CD4-positive, CD25-positive, alpha-beta regulatory T cell (primary cell): ENCODE measurements at places on chromosomes 16 and 17. TPM values are rescaled to one million over a fixed set of nuclear protein-coding genes. Genes with fewer than 3 reads are reported as not detected.

The BEAN1 gene
- total RNA-seq = not detected

The TNFRSF17 gene
- not detected for total RNA-seq

The CYBA gene
- total RNA-seq = 351 TPM

The EVPLL gene
- total RNA-seq = not detected

The OR2C1 gene
- total RNA-seq = not detected

The CCR7 gene
- total RNA-seq = 192 TPM

The TPPP3 gene
- total RNA-seq = not detected

DNA sequence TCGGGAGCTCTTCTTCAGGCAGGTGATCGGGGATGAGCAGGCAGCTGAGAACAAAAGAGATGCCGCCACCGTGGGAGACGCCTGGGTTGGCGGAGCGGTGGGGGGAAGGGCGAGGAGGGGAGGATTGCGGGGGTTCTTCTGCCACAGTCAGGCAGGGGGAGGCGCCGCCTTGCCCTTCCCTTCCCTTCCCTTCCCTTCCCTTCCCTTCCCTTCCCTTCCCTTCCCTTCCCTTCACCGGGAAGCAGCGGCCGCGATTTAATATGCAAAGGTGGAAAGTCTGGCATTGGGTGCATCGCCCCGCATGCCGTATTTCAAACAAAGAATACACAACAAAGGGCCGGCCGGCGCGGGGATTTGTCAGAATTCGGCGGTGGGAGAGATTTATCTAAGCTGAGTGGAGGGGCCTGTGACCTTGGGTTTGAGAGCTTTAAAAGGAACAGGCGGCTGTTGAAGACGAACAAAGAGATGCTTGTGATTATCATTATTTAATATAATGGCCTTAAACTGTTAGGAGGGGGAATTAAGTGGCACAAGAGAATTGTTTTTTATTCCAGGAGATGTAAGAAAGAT, 262.3 kb upstream of the TNRC6C start:
- peaks cover 3% of the 10 kb centered on the region for H3K27me3 ChIP-seq
- no peak for DNase-seq
- no peak overlapping the region for H3K4me3 ChIP-seq

DNA sequence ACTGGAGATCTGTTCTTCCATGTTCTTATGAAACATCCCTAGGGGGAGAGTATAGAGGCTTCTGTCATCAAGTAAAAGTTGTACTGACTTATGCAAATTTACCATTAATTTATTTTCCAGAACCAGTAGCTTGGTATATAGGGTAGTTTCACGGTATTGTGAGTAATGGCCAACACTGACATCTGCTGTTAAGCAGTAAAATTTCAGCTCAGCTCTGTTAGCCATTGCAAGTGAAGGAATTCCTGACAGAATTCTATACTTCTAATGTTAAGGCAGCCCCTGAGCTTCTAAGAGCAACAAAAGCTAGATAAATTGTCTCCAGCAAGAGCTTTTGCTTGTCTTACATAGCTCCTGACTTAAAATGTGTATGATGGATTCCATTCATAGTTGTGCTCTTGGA, 613.5 kb upstream of the C16orf82 start:
- H3K4me1 ChIP-seq = no peaks in the 10 kb centered on the region
- H3K4me3 ChIP-seq = no peak overlapping the region
- DNase-seq = no peak
- H3K27me3 ChIP-seq = no peaks in the 10 kb centered on the region

DNA sequence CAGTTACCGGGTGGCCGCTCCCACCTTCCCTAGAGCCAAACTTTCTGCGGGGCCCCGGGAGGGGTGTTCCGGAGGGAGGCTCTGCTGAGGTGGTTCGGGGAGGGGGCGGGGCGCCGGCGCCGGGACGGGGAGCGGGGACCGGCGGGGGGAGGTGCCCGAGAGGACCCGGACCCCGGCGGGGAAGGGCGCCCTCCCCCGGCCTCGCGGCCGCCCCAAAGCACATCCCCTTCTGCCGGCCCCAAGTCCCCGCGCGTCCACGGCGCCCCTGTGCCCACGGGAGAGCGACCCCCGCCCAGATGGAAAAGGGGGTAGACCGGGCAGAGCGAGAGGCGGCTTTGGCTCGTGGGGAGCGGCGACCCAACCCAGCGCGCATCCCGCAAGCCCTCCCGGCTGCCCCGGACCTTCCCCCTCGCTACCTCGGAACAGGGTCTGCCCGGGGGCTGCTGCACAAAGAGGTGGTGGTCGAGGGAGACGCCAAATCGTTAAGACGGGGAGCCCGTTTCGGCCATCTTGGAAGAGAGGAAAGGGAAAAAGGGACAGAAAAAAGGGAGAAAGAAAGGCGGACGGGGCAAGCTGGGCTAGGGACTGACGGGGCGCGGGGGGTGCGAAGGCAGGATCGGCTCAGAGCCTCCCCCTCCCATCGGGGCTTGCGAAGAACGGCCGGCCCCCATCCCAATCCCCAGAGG, 530 bp downstream of the PCGF2 start:
- peaks cover 49% of the 10 kb centered on the region for H3K4me1 ChIP-seq
- no peak overlapping the region for H3K4me3 ChIP-seq
- DNase-seq = no peak
- H3K27ac ChIP-seq = no peak overlapping the region
- peaks cover 20% of the 10 kb centered on the region for H3K27me3 ChIP-seq

DNA sequence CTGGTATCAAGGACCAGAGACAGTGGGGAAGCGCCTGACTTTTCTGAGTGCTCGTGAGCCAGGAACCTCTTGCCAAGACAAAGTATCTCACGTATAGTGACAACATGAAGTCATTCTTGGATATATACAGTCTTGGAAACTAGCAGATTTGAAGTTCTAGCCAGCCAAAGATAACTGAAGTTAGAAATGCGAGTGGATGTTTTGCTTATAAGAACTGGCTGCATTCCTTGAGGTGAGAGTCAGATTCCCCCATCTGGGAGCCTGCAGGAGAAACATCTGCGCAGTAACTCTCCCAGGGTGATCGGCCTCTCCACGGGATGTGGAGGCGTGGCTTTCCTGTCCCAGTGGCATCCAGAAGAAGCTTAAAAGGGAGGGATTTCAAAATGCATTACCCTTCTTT, 89.8 kb downstream of the SHISA6 start:
- no peaks in the 10 kb centered on the region for H3K27me3 ChIP-seq
- H3K4me1 ChIP-seq = no peaks in the 10 kb centered on the region
- H3K4me3 ChIP-seq = no peak overlapping the region
- no peaks in the 10 kb centered on the region for H3K36me3 ChIP-seq
- no peak overlapping the region for H3K27ac ChIP-seq

GRCh38 chr16:76441391-76441790, 164.2 kb downstream of the CNTNAP4 start:
- H3K27ac ChIP-seq = no peak overlapping the region
- H3K4me1 ChIP-seq = no peaks in the 10 kb centered on the region
- H3K4me3 ChIP-seq = no peak overlapping the region
- no peak for DNase-seq
- no peaks in the 10 kb centered on the region for H3K27me3 ChIP-seq

GRCh38 chr16:85136702-85137322, 24.5 kb upstream of the CIBAR2 start:
- H3K4me3 ChIP-seq = no peak overlapping the region
- H3K27ac ChIP-seq = no peak overlapping the region
- H3K4me1 ChIP-seq = no peaks in the 10 kb centered on the region
- no peaks in the 10 kb centered on the region for H3K36me3 ChIP-seq

DNA sequence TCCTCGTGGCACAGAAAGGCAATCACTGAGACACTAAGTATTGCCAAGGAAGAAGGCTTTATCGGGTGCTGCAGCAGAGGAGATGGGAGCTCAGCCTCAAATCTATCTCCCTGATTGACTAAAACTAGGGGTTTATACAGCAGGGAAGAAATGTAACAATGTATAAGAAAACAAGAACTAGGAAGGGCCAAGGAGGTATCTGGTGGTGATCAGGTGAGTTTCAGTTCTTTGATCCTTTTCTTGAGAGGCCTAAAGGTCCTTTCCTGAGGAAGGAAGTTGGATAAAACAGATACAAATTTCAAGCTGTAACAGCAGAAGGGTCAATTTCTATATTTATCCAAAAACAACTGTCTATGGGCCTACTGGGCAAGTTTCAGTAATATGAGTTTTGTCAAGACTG, 212.4 kb downstream of the COPRS start:
- H3K4me1 ChIP-seq = no peaks in the 10 kb centered on the region
- no peak overlapping the region for H3K27ac ChIP-seq
- no peaks in the 10 kb centered on the region for H3K27me3 ChIP-seq

- no peaks in the 10 kb centered on the region for H3K4me1 ChIP-seq
- DNase-seq = no peak
- no peaks in the 10 kb centered on the region for H3K27me3 ChIP-seq
- no peak overlapping the region for H3K27ac ChIP-seq
Observed at GRCh38 chr17:8766731-8767130, 8.4 kb upstream of the SPDYE4 start.
